ENCODE measurements at places on chromosomes 12 and 14.

DNA sequence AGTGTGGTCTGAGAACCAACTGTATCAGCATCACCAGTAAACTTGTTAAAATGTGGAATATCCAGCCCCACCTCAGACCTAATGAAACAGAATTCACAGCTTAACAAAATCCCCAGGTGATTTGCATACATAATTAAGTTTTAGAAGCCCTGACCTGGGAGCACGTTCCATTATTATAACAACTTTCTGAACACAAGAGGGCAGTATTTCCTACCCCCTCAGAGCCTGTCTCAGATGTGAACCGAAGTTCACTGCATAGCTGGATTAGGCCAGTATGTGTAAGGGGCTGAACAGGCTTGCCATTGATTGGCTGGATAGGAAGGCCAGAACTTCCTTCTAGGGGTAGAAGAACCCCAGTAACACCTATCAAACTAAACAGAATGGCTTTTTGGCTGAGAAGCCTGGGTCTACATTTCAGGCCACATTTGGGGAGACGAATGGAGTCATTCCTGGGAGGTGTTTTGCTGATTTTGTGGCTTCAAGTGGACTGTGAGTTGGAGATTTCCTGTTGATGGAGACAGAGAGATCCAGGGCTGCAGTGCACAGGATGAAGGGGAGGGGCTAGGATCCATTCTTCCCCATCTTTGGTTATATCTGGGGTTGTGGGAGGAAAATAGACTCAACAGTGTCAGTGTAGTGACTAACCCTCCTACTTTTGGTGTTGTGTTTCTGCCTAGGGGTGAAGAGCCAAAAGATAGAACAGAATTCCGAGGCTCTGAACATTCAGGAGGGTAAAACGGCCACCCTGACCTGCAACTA, 94.7 kb upstream of the OR4E1 start:
- H3K4me1 ChIP-seq = no peaks in the 10 kb centered on the region
- no peaks in the 10 kb centered on the region for H3K36me3 ChIP-seq
- peak overlapping the region; percentile 72 for H3K27ac ChIP-seq
- DNase-seq = no peak

- peak overlapping the region; percentile 73 for H3K27ac ChIP-seq
- no peaks in the 10 kb centered on the region for H3K27me3 ChIP-seq
These were observed 34.8 kb downstream of the DIO3 start for GRCh38 chr14:101595887-101596721.

GRCh38 chr14:40003773-40004172, 571.5 kb upstream of the FBXO33 start:
- H3K4me1 ChIP-seq = no peaks in the 10 kb centered on the region
- DNase-seq = no peak
- H3K27ac ChIP-seq = no peak overlapping the region
- no peak overlapping the region for H3K4me3 ChIP-seq
- H3K27me3 ChIP-seq = no peaks in the 10 kb centered on the region

GRCh38 chr14:26527095-26527494, 70.7 kb downstream of the NOVA1 start:
- H3K27ac ChIP-seq = no peak overlapping the region
- no peak overlapping the region for H3K4me3 ChIP-seq
- no peaks in the 10 kb centered on the region for H3K4me1 ChIP-seq
